ENCODE measurements at places on chromosomes 11 and 22.
A peak's percentile ranks its signal among the peaks of the same experiment; 100 is the strongest.

DNA sequence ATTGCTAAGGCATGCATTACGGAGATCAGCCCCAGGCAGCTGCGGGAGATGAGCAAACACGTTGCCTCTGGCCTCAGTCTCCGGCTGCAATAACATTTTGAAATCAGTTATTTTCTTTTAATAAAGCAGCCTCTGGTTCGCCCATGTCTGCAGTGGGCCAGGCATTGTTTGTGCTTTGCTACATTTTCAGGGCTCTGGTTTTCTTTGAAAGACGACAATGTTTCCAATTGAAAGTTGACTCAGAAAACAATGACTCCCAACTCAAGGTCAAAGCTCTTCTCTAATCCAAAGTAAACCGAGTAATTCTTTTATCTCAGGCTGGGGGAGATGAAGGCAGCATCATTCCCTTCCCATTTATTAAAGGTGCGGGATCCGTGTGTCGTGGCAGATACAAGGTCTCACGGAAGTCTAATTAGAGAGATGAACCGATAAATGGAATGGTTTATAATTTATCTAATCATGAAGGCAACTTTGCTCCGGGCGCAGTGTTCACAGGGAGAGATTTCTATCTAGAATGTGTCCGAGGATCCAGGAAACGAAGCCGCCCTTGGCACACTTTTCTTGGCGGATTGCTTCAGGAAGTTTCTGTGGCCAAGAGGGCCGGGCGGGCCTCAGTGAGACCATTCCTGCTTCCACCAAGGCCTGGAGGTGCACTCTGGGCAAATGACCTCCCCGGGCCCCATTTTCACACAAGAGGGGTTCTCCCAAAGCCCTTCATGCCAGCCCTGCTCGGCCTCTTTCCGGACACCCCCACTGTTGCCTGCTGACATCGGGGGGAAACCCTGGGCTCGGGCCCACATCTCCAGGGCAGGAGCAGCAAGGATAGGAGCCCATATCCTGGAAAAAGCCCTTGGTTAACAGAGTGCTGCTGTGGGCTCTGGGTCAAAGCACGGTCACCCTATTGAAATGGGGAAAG, 811.4 kb downstream of the BRD1 start:
- DNase-seq, result no peak

- peak; percentile 96 for DNase-seq
These were observed 14.2 kb downstream of the ARRB1 start for GRCh38 chr11:75337195-75337654.

- no peak for DNase-seq
These were observed 1.9 kb downstream of the PATZ1 start for GRCh38 chr22:31344256-31344577.

DNA sequence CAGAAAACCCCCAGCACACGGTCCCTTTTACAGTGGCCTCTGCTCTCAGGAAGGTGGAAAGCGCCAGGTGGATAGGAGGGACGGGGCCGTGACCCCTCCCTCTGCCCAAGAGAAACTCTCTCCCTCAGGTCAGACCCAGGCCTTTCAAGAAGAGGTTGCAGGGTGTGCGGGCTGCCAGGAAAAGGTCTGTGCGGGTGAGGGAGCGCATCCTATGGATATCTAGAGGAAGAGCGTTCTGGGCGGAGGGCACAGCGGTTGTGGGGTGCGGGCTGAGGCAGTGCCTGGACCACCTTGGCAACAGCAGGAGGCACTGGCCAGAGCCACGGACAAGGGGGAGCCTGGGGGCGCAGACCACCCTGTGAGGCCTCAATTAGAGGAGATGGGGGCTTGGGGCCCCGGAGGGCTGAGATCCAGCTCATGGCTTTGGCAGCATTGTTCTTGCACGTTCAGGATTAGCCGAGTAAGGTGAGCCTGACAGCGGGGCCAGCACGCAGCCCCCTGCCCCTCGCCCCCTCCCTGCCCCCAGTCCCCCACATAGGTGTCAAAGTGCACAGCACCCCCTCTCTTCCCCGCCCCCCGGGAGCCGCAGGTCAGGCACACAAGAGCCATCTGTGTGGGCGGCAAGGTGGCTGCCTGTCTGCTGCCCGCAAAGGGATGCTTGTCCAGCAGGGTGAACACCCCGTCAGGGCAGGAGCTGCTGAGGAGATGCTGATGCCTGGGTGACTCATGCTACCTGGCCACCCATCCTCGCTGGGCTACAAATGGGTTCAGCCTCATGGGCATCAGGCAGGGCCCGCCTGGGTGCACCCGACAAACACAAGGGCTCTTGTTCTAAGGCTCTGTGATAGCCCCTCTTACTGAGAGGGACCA, 92.8 kb upstream of the KCNQ1OT1 start:
- DNase-seq, result no peak

DNA sequence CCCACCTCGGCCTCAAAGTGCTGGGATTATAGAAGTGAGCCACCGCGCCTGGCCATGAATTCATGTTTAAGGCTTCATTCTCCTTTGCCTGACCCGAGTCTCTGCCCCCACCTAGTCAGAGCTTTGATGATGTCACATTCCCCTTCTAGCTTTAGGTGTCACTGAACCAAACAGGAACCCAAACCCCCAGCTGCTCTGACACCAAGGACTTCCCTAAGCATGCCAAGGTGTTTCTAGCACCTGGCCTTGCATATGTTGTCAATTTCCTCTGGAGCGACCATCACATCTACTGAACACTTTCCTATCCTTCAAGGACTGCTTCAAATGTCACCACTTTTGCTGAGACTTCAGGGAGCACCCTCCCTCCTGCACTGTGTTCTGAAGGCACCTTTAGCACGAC, 2.3 kb downstream of the F2 start:
- DNase-seq, result no peak

- no peak for DNase-seq
These were observed 1655.2 kb downstream of the LRRC4C start for GRCh38 chr11:39804271-39804670.

GRCh38 chr11:85825616-85826015, 14.7 kb upstream of the SYTL2 start:
- DNase-seq, result no peak

- DNase-seq, result no peak
These were observed 769.5 kb upstream of the LUZP2 start for GRCh38 chr11:23727387-23727786.

GRCh38 chr11:117643606-117644300, 153.3 kb downstream of the DSCAML1 start:
- DNase-seq, result no peak

- no peak for DNase-seq
These were observed 26.6 kb downstream of the LRRC10B start for GRCh38 chr11:61534933-61535839.

- no peak for DNase-seq
These were observed 6.5 kb downstream of the HBG1 start for GRCh38 chr11:5242933-5243815.

GRCh38 chr11:10236840-10237239, 57.2 kb downstream of the SBF2 start:
- no peak for DNase-seq

DNA sequence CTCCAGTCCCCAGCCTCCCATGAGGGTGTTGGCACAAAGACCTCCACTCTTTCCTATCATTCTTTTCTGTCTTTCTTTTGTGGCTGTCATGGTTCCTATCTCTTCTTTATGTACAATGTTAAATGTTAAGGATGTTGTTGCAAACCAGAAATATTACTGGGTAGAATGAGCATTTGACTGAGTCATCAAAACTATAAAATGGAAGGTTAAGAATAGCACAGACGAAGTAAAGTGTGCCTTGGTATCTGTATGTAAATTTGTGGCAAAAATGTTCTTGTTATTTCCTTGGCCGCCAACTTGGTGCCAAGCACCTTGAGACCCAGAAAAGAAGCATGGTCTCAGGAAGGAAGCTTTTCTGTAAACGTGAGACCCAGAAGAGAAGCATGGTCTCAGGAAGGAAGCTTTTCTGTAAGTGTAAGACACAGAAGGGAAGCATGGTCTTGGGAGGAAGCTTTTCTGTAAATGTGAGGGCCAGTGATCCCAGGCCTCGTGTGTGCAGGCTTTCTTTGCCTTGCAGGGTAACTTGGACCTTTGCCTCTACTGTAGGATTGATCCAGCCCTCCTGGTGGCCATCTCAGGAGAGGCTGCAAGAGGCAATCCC, 6.7 kb upstream of the PKP3 start:
- no peak for DNase-seq

GRCh38 chr22:39984746-39985145, 10.0 kb upstream of the FAM83F start:
- DNase-seq, result no peak

- peak; percentile 20 for DNase-seq
These were observed 4.8 kb upstream of the POU2F3 start for GRCh38 chr11:120235024-120235628.

GRCh38 chr11:99160447-99160846, 139.7 kb downstream of the CNTN5 start:
- no peak for DNase-seq

DNA sequence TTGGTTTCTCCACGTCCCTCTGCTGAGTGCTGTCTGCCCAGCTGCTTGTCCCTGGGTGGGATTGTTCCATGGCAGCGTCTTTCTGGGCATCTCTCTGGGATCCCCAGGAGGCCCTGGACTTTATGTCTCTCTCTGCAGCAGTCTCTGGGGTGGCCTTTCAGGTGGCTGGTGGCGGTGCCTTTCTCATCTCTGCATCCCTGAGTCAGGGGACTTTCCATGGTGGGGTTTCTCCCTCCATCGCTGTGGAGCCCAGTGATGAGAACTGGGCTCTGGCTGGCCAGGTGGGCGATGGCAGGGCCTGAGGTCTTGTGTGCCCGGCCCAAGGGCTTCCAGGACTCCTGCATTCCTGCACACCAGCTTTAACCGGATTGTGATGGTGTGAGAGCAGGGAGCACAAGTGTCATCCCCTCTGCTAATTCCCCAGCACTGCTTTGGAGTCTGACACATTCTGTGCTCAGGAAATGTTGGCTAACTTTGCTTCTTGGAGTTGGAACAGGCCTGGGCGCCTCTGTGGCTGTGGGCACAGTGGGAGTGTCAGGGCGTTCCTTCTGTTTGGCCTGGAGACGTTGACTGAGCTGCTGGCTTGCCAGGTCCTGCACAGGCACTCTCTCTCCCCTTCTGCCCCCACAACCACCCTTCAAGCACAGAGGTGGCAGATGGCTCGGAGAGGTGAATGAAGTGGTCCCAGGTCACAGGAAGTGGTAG, 27.9 kb downstream of the FAM83F start:
- no peak for DNase-seq

GRCh38 chr11:135008001-135008405, 596.0 kb upstream of the B3GAT1 start:
- DNase-seq, result no peak

DNA sequence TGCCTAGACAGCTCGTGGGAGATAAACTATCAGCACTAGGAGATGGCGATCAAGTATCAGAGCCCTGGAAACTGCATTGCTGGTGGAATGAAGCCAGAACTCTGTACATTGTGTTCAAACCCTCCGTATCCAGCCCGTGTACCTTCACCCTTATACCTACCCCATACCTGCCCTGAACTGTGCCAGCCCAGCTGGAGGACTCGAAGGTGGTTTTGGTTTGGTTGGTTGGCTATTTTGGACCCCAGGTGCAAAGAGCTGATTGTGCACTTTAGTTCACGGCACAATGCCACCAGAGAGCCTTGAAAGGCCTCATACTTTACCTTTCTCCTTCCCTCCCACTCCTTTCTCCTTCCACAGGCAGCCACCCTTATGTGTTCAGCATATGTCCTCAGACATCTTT, 16.0 kb downstream of the FAM83F start:
- no peak for DNase-seq
